Uterus (tissue), 4 donors: ENCODE measurements at places on chromosomes 2 and 18. TPM values are rescaled to one million over a fixed set of nuclear protein-coding genes. Genes with fewer than 3 reads are reported as not detected.

Gene KLF11
- 49.9 TPM for total RNA-seq

Gene ERBB4
- 0.59 TPM for total RNA-seq

Gene ANTXR1
- 134 TPM for total RNA-seq

Gene SERPINB12
- total RNA-seq, result not detected

Gene CXCR4
- total RNA-seq, result 7.1 TPM

Gene TSPYL6
- total RNA-seq, result not detected

Gene SCN9A
- total RNA-seq, result 1.8 TPM

Gene SERPINB13
- not detected for total RNA-seq

Gene LRATD1
- 10.4 TPM for total RNA-seq

Gene LRP2
- 0.35 TPM for total RNA-seq

Gene ST8SIA5
- total RNA-seq, result 0.76 TPM

Gene GPR155
- total RNA-seq, result 5.4 TPM

Gene C1D
- 73.8 TPM for total RNA-seq

Gene ITPRIPL1
- total RNA-seq, result 14.1 TPM

Gene MYO1B
- 10.3 TPM for total RNA-seq

Gene VWA3B
- total RNA-seq, result 2.1 TPM

Gene CNNM3
- total RNA-seq, result 14.0 TPM
